Fibroblast of the aortic adventitia (primary cell): ENCODE measurements at places on chromosomes 7 and 10. TPM values are rescaled to one million over a fixed set of nuclear protein-coding genes. Genes with fewer than 3 reads are reported as not detected.

Gene SRRT
- total RNA-seq, result 25.3 and 41.2 TPM in 2 replicates

Gene MXI1
- 20.3 and 32.7 TPM in 2 replicates for total RNA-seq

Gene NPC1L1
- under 0.01 TPM in 1 of 2 replicates, not detected in the other for total RNA-seq

Gene FANK1
- 2.3 and 20.4 TPM in 2 replicates for total RNA-seq

Gene TRPV6
- total RNA-seq, result 0.08 TPM in 1 of 2 replicates, not detected in the other

Gene ZNF37A
- 6.0 and 16.2 TPM in 2 replicates for total RNA-seq

Gene SHH
- total RNA-seq, result 0.36 TPM in 1 of 2 replicates, not detected in the other

GRCh38 chr7:25238066-25238725 lies 9.9 kb upstream of the NPVF start:
- no peak for DNase-seq

DNA sequence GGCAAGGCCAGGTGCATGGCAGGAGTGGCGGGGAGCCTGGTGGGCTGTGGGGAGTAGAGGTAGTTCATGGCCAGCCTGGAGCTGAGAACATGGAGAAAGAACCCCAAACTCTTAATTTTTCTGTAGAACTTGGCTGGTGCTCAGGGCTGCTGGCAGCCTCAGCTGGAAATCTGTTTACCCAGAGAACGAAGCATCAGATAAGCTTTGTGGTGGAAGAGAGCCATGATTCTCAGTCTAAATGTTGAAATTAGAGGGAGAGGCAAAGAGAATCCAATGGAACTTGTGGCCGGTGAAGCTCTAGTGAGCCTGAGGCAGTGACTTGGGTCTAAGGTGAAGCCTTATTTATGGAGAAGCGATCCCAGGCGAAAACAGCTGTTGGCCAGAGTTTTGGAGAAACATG lies 126.4 kb downstream of the CCDC3 start:
- DNase-seq, result peak; percentile 69

GRCh38 chr7:44128721-44129582 lies 5.6 kb upstream of the POLD2 start:
- DNase-seq, result no peak

DNA sequence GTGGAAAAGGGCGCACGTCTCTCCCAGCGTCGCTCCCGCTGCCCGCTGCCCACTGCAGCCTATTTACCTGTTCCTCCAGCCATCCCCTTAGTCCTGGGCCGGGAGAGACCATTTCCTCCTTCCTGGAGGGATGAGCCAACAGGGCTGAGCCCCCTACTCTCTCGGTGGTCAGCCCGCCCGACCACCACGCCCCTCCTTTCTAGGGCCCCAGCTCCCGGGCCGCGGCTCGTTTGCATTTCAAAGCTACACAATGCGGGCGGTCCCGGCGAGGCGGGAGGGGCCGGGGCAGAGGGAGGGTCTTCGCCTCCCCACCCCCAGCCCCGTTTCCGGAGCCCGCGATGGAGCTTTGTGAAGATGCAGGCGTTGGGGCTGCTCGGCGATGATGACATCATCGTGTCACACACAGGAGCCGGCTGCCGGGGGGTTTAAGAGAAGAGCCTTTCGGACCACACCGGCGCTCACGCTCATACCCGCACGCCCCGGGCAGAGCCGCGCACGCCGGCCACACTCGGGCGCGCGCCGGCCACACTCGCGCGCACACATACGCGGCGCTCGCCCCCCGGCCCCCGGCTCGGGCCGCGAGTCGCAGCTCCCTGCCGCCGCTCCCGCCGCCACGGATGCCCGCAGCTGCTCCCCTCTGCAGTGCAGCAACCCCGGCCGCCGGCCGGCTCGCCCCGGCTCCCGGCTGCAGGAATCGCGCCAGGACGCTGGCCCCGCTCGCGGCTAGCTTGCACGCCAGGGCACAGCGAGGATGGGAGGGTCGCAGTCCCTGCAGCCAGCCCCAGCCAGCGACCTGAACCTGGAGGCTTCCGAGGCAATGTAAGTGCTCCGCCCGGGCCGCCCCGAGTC lies 107.7 kb upstream of the BTBD16 start:
- no peak for DNase-seq

GRCh38 chr10:99395750-99396445 lies 34.5 kb downstream of the GOT1 start:
- DNase-seq, result peak; percentile 44

- no peak for DNase-seq
Observed at GRCh38 chr10:116545122-116545521, 609 bp upstream of the PNLIP start.

GRCh38 chr7:5451391-5451790 lies 27.8 kb upstream of the TNRC18 start:
- DNase-seq, result no peak

DNA sequence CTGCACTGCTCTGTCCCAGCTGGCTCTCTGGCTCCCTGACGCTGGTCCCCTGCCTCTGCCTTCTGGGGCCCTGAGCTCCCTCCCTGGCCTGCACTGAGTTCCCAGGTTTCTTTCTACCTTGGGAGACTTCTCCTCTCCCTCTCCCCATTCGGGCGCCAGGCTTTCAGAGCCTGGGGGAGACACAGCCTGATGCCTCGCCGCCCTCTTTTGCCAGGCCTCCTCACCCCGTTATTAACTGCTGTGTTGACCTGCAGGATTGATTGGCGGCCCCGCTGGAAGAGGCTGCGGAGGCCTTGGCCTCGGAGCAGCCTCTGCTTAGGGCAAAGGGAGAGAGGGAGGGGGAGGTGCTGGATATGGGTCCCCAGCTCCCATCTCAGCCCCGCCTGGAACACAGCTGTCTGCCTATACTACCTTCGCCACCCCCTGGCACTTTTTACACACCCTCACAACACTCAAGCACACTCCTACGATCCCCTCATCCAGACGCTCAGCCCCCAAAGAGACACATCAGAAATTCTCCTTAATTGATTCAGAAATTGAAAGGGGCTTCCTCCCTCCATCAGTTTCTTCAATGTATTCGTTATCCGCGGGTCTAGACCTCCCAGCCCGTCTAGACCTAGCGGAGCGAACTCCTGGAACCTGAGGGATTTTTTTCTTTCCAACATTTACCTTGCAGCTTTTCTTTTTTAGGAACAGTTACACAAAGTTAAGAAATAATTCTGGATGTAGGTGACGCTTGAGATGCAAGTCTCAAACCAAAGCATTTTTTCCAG lies 7.1 kb upstream of the PAX2 start:
- no peak for DNase-seq

DNA sequence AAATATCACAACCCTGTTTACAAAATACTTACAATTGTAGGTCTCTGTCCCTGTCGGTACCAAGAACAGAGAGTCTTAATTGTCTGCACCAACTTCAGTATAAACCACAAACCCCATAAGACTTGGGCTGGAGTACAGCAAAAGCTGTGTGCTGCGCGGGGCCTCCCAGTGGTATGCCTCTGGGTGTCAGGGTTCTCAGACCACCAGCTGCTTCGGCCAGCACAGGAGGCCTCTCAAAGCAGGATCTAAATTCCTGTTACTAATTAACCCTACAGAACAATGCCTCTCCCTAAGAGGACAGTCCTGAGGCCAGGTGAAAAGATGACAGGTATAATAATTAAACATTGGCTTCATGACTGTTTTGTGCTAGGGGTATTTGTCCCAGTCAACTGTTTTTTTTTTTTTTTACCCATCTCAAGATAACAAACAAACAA lies 957 bp upstream of the SVIL start:
- peak; percentile 26 for DNase-seq

GRCh38 chr10:102109166-102110116 lies 10.7 kb downstream of the LDB1 start:
- no peak for DNase-seq

- no peak for DNase-seq
Observed at GRCh38 chr10:59093461-59093860, 83.0 kb upstream of the PHYHIPL start.

DNA sequence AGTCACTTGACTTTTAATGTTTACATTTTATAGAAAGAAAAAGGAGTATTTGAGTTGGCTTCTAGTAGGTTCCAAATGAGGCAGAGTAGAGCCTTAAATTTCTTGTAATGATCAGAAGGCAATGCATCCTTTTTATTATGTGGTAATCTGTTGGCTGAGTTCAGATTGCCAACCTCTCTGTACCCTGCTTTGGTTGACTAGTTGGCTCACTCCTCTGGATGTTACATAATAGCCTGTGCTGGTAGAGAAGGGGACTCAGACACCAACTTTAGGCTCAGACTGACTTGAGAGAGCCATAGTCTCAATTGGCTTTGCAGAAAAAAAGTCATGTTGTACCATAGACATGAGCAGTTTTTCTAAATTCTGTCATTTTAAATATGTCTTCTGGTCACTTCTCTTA lies 46.8 kb upstream of the GLCCI1 start:
- DNase-seq, result no peak

GRCh38 chr10:44935966-44936295 lies 23.7 kb upstream of the RASSF4 start:
- DNase-seq, result no peak

- peak; percentile 22 for DNase-seq
Observed at GRCh38 chr10:35821339-35821911, 179.3 kb upstream of the FZD8 start.

DNA sequence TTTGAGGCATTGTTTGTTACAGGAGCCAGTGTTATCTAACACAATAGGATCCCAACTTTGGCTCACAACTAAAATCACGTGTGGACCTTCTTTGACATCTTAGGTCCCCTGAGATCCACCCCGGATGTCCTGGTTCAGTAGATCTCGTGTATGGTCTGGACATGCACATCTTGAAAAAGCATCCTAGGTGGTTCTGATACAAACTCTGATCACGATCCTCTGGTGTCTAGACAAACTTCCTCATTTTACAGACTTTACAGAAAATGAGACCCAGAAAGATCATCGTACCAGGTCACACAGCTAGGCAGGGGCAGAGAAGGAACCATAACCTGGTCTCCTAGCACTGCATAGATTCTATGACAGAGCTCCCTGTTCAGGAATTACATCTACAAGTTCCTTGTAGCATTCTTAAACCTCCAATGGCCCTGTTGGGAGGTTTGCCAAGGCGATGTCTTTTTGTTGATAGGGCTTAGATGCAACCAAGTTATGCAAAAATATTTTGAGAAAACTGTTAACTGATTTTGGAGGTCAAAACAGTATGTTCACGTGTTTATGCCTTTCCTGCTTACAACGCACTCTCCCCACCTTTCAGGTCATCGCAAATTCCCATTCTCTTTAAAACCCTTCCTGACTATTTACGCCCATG lies 30.8 kb upstream of the CHST15 start:
- DNase-seq, result no peak
